Stimulated activated CD4-positive, alpha-beta T cell treated with anti-CD3 and anti-CD28 coated beads, Interleukin-12 subunit alpha, Interleukin-12 subunit beta, amount 100 ng/mL, for 24 hours (primary cell): ENCODE measurements at places on chromosomes 13 and 19.

DNA sequence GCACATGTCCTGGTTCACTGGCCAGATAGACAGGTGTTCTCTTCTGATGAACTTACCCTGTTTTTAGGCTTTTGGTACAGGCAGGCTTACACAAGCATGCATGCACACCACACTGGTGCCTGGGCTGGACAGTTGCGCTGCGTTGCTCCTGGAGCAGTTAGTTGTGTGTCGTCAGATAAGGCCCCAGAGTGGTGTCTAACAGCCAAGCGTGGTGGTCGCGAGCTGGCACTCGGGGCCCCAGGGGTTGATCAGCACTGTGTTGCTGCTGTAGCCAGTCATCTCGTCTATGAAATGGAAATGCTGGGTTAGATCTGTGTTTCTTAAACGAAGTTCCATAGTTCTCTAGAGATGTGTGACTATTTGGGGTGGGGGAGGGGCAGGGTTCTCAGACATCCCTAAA lies 24.6 kb upstream of the TEX29 start:
- DNase-seq = no peak

GRCh38 chr13:109919715-109920375 lies 133.5 kb upstream of the IRS2 start:
- no peak for DNase-seq

DNA sequence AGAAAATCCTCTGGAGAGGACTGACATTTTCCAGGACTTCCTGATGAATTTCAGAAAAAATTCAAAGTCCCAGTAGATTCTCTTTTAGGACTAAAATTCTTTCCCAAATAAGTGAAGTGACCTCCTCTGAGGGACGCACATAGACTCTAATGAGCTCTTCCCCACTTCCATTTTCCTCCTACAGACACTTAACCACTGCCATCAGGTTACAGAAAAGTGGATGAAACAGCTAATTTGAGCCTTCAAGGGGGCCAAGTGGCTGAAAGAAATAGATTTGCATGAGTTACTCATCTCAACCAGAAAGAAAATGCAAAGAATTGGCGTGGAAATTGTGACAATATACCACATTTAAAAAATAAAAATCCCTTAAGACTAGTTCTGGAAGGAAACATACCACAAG lies 185.3 kb upstream of the EDNRB start:
- DNase-seq = no peak

GRCh38 chr19:35904311-35905068 lies 2.2 kb downstream of the HCST start:
- DNase-seq = no peak

DNA sequence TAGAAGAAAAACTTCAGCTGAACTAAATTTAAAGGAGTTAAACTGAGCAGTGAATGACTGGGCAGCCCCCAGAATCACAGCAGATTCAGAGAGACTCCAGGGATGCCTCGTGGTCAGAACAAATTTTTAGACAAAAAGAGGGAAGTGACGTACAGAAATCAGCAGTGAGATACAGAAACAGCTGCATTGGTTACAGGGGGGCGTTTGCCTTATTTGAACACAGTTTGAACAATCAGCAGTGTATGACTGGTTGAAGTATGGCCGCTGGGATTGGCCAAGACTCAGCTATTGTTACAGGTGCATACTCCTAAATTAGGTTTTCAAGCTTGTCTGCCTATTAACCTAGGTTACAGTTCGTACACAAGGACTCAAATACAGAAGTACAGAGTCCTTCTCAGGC lies 2.2 kb upstream of the SPRYD7 start:
- no peak for DNase-seq

DNA sequence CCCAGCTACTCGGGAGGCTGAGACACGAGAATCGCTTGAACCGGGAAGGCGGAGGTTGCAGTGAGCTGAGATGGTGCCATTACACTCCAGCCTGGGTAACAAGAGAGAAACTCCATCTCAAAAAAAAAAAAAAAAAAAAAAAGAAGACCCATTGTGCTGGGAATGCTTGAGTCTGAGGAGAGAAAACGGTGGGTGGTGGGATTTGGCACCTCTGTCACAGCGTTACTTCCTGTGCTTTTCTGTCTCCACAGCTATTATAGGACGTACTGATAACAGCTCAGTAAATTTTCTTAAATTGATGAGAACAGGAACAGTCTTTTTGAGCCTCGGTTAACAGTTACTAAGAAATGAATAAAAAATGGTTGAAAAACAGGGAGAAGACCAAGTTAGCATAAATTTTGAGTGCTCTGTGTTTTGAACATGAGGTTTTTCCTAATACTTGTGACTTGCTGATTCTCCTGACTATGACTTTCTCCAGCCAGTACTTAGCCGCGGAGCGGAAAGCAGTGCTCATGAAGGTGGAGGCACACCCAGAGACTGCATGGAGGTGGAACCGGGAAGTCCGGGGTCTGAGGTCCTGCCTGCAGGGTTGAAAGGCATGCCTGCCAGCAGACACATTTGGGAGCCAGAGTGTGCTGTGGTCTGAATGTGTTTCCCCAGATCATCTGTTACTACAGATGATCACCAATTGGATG lies 55.3 kb upstream of the TEX29 start:
- DNase-seq = no peak

DNA sequence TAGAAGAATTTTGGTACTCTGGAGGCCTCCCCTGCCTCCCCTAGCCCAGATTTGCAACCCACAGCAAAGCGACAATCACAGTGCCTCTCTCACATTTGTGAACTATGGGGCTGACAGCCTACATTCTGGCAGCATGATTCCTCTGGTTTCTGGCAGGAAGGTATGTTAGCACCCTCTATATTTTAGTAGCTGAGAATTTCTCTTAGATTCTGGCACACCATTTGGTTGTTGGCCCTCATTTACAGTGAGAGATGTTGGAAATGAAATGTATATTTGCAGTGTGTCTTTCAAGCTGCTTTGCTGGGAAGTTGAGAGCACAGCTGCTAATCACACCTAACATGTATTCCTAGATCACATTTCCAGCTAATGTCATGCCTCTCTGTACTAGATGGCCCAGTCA lies 735.0 kb downstream of the FGF9 start:
- DNase-seq = no peak
